ENCODE measurements at places on chromosomes 7 and 10. TPM values are rescaled to one million over a fixed set of nuclear protein-coding genes. Genes with fewer than 3 reads are reported as not detected.
A peak's percentile ranks its signal among the peaks of the same experiment; 100 is the strongest.

KIF11 gene
- total RNA-seq, result 2.0 TPM

DNA sequence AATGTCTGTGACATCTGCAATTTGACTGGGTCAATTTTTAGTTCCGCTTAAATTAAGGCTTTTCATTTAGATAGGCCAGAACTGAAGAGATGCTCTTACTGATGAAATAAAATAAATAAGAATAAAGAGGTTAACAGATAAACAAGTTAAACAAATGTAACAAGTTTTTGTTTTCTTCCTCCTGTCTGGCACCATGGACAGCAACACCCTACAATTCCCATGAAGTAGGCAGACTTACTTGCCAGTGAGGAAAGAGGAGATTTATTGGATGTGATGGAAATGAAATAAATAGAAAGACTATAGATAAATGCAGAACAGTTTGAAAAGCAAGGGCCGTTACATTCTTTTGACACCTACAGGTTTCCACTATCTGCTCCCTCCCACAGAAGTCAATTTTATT is 118.5 kb downstream of the AMPH start:
- no peak for DNase-seq

DNA sequence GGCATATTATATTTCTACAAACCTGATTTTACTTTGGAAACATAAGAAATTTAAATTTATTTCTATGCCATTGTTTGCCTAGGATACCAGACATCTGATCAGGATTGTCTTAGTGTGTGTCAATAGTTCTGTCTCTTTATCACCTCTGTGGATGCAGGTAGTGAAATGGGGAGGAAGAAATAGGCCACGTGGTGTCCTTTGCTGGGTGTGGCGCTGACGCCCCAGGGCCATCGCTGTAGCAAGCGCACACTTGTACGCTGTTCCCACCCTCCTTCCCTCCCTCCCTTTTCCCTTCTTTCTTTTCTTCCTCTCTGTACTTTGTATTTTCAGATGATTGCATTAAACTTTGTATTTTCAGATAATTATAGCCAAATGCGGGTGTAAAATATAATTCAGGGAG is 5.0 kb downstream of the DOCK1 start:
- DNase-seq, result no peak

DNA sequence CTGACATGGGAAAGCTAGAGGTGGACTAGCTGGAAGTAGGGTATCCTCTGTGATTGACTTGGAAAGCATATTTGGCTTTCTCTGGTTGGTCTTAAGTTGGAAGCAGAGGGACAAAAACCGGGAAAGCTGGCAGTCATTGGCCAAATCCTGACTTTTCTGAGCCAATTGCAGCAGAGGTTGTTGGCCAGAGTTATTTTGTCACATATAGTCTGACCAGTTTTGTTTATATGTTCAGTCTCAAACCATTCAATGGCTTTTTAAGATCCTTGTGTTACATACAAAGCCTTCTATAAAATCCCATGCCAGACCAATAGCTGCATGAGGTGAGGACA is 6.3 kb downstream of the CFAP69 start:
- no peak for DNase-seq

DNA sequence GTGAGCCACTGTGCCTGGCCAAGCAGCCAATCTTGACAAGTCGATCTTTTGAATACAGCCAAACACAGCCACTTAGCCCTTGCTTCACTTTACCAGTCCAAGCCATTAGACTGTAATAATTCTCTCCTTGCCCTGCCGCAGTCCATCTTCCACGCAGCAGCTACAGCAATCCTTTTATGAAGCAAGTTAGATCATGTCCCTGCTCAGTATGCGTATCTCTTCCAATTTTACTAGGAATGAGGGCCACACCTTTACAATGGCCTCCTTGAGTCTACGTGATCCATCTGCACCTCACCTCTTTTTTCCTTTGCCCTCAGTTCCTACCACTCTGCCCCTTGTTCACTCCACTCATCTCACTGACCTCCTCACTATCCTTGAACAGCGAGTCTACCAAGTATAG is 22.2 kb downstream of the GSAP start:
- no peak for DNase-seq

CYP3A4 gene
- not detected for total RNA-seq

- DNase-seq, result peak; percentile 68
These were observed 8.4 kb upstream of the PVRIG start for GRCh38 chr7:100211342-100211780.

ZNF853 gene
- 2.0 TPM for total RNA-seq

GRCh38 chr10:69451784-69452251 is 553 bp downstream of the TSPAN15 start:
- no peak for DNase-seq

GRCh38 chr10:29667191-29667590 is 32.4 kb upstream of the SVIL start:
- DNase-seq, result no peak

DNA sequence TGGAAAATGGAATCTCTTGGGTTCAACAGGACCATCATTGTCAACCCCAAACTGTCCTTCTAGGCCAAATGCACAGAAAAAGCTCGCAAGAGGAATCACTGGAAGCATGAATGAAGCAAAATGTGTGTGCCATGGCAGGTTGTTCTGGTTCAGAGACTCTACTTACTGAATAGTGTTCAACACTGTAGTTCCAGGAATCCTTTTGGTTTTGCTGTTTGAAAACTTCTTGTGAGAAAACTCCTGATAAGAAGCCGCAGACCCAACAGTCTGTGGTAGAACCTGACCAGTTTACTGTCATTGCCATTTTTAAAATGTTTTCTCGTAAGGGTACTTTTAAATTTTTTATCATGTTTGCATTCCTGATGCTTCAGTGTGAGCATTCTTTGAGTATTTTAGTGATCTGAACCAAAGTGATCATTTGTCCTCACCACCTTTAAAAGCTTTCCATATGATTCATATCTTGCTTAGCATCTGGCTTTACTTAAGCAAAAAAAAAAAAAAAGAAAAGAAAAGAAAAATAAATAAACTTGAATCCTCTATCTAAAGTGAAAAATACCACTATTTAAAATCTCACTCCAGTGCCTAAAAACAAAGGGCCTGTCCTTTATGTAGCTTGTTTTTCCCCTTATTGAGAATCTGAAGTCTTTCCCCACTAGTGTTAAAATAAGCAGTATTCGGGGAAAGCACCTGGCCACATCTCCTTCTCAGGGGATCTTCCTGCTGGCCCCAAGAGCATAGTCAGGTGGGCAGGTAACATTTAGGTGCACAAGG is 92.4 kb downstream of the WNT2 start:
- no peak for DNase-seq

APBB1IP gene
- total RNA-seq, result 106 TPM

- DNase-seq, result no peak
These were observed 61.6 kb upstream of the COL13A1 start for GRCh38 chr10:69740126-69740525.

DNA sequence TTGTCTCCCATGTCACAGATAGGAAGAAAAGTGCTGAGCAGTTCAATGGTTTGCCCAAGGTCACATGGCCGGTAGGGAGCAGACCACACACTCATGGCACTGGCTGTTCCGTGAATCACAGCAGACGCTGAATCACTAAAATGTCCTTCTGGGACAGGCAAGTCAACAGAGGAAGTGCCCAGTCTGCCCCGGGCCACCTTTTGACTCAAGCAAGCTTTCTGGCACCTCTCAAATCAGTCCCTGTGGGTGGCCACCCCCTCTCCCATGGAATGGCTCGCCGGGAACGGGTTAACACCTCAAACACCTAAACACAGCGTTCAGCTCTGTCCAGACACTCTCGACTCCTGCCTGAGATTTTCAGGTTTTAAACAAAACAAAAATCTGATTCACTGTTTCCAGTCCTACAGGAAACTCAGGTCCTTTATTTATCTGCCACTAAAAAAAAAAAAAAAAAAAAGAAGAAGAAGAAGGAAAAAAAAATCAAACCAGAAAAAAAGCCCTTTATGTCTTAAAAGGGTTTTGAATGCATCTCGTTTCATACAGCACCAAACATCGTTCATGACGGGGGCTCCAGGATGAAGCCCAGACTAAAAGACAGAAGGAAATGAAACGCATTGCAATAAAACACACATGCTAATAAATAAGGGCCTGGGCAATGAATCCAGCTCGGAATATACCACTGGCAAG is 15.5 kb downstream of the CARD11 start:
- DNase-seq, result peak; percentile 48
